ENCODE measurements at places on chromosomes 1 and 21.

GRCh38 chr1:206909883-206910318 lies 11.8 kb downstream of the FCMR start:
- H3K27ac ChIP-seq: no peak overlapping the region
- no peaks in the 10 kb centered on the region for H3K36me3 ChIP-seq
- DNase-seq: no peak
- no peaks in the 10 kb centered on the region for H3K27me3 ChIP-seq
- peak overlapping the region; percentile 62 for H3K4me3 ChIP-seq
- peaks cover 27% of the 10 kb centered on the region for H3K4me1 ChIP-seq

- H3K4me1 ChIP-seq: peaks cover 10% of the 10 kb centered on the region
- H3K36me3 ChIP-seq: no peaks in the 10 kb centered on the region
- no peak overlapping the region for H3K4me3 ChIP-seq
Measured at GRCh38 chr1:25676488-25676887, 59.9 kb downstream of the MAN1C1 start.

- H3K4me3 ChIP-seq: no peak overlapping the region
- H3K4me1 ChIP-seq: peaks cover 14% of the 10 kb centered on the region
- peaks cover 68% of the 10 kb centered on the region for H3K27me3 ChIP-seq
- DNase-seq: no peak
- no peak overlapping the region for H3K27ac ChIP-seq
- H3K36me3 ChIP-seq: no peaks in the 10 kb centered on the region
Measured at GRCh38 chr1:151718011-151718431, 1.4 kb upstream of the CELF3 start.

- no peak overlapping the region for H3K27ac ChIP-seq
- DNase-seq: no peak
- peaks cover 7% of the 10 kb centered on the region for H3K4me1 ChIP-seq
Measured at GRCh38 chr1:226304291-226304955, 4.5 kb downstream of the LIN9 start.

Data from common myeloid progenitor, CD34-positive (primary cell).